ENCODE measurements at places on chromosomes 3 and 15.

GRCh38 chr3:8768364-8769087 is 887 bp downstream of the OXTR start:
- DNase-seq, result peak; percentile 7

DNA sequence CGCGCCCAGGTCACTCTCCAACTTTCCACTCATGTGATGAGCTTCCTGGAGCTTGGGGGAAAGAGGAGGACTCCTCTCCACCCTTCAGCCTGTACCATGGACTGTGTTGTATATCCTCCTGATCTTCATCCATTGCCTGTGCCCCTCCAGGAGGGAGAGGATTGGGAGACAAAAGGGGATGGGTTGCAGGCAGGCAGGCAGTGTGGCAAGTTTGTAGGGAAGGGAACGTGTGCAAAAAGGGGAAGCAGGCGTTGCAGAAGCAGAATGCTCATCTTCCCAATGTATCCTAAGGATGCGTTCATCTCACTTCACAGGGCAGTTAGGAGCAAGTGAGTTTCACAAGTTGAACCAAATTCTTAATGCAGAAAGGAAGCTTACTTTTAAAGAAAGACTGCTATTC is 28.1 kb upstream of the GHSR start:
- no peak for DNase-seq

DNA sequence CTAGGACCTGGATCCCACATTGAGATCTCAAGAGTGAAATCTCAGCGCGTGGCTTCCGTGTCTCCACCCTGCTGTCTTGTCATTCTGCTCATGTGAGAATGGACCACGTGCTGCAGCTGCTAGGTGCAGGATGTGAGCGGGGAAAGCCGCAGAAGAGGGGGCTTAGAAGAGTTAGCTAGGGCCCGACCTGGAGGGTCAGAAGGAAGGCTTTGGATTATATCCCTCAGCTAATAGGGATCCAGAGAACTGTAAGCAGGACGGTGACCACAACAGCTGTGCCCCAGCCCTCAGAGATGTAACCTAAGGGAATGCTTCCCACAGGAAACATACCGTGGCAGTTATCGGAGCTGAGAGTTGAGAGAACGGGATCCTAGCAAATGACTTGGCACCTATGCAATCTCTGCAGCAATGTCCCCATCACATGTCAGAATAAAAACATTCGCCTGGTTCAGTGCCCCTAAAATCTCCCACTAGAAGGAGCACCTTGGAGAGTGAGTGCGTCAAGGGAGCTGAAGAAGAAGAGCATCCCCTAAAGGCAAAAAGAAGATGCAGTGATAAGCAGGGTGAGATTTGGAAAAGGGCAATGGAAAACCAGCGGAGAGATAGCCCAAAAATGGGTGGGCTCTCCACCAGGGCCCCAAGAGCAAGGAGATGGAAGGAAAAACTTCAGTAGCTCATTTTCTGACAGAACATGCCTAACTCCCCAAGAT is 76.9 kb upstream of the ST8SIA2 start:
- DNase-seq, result no peak

DNA sequence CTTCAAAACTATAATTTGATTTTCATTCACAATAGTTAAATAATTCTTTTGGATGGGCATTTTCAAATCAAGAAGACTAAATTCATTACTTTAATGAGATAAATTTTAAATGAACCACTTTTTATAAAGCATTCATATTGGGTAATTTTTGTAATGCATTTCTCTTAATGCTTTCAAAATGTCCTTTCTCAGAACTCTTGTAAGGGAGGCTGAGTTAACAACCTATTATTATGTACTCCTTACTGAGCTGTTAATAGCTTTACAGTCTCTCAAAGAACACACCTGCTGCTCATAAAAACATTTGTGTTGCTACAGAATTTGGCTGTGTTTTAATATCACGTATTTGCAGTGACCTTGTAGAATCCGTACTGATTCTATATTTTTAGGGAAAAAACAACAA is 334.0 kb upstream of the ARL6 start:
- DNase-seq, result no peak

GRCh38 chr3:166211451-166211850 is 374.2 kb upstream of the BCHE start:
- DNase-seq, result no peak

GRCh38 chr15:67899596-67900283 is 59.9 kb upstream of the RNU6-1 start:
- peak; percentile 51 for DNase-seq

DNA sequence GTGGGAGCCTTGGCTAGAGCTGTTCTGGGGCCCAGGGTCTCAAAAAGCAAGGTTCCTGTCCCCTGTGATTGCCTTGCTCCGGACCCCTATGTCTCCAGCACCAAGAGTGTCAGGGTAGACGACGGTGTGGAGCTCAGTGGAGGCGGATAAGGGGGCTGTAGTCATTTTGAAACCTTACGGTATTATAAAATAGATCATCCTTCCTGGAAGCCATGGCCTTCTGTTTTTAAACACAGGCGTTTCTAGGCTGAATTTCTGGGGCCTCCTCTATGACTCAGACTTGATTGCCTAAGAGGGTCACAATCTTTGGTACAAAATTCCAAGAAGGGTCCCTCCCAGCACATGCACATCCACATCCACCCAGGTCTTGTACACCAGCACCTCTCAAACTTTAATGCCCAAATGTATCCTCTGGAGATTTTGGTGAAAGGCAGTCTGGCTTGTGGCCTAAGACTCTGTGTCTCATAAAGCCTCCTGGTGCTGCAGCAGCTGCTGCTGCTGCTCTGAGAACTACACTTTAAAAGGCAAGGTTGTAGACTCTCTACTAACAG is 70.5 kb upstream of the XCR1 start:
- peak; percentile 50 for DNase-seq

GRCh38 chr3:141201122-141201521 is 30.5 kb upstream of the PXYLP1 start:
- no peak for DNase-seq

- no peak for DNase-seq
These were observed 380.8 kb upstream of the NDN start for GRCh38 chr15:24067733-24068501.

Data from renal cortical epithelial cell (primary cell).